Cardiac ventricle fibroblast (primary cell): ENCODE measurements at places on chromosomes 2 and 18. TPM values are rescaled to one million over a fixed set of nuclear protein-coding genes. Genes with fewer than 3 reads are reported as not detected.

HTR2B gene
- 4.1 and 4.3 TPM in 2 replicates for total RNA-seq

LDAH gene
- total RNA-seq: 11.5 and 16.2 TPM in 2 replicates

SMCHD1 gene
- total RNA-seq: 20.3 and 29.5 TPM in 2 replicates

ABCB11 gene
- total RNA-seq: 0.37 and 0.39 TPM in 2 replicates

NGEF gene
- total RNA-seq: 0.75 TPM in 1 of 2 replicates, not detected in the other

GKN1 gene
- not detected in 2 replicates for total RNA-seq

G6PC2 gene
- total RNA-seq: not detected in 2 replicates

ZFAND2B gene
- total RNA-seq: 16.8 and 34.2 TPM in 2 replicates

HOXD4 gene
- 0.87 TPM in 1 of 2 replicates, not detected in the other for total RNA-seq

AP1S3 gene
- total RNA-seq: 0.39 and 1.3 TPM in 2 replicates

LMAN1 gene
- 133 and 142 TPM in 2 replicates for total RNA-seq

ST8SIA3 gene
- total RNA-seq: not detected in 2 replicates

CD8A gene
- total RNA-seq: not detected in 2 replicates

CHAC2 gene
- 0.34 and 2.3 TPM in 2 replicates for total RNA-seq

SOCS6 gene
- 10.9 and 11.8 TPM in 2 replicates for total RNA-seq

CHRND gene
- total RNA-seq: not detected in 2 replicates

SCN9A gene
- total RNA-seq: 0.68 and 0.87 TPM in 2 replicates

SERPINB12 gene
- not detected in 2 replicates for total RNA-seq

KCNIP3 gene
- 14.0 and 14.2 TPM in 2 replicates for total RNA-seq

BAZ2B gene
- total RNA-seq: 16.3 and 21.5 TPM in 2 replicates

TMEM247 gene
- total RNA-seq: not detected in 2 replicates

MBP gene
- total RNA-seq: 9.0 and 19.0 TPM in 2 replicates

NABP1 gene
- total RNA-seq: 63.8 and 66.0 TPM in 2 replicates

LIMS4 gene
- total RNA-seq: 20.4 and 22.1 TPM in 2 replicates

KANSL1L gene
- 12.7 and 17.5 TPM in 2 replicates for total RNA-seq

UPP2 gene
- not detected in 2 replicates for total RNA-seq

OR6B2 gene
- total RNA-seq: not detected in 2 replicates

NEB gene
- 0.12 and 0.39 TPM in 2 replicates for total RNA-seq

SRD5A2 gene
- not detected in 2 replicates for total RNA-seq

PLCD4 gene
- total RNA-seq: 2.4 and 4.0 TPM in 2 replicates

ALPG gene
- total RNA-seq: not detected in 2 replicates

TCF7L1 gene
- total RNA-seq: 6.7 and 6.8 TPM in 2 replicates

PTGR3 gene
- total RNA-seq: 12.2 and 18.5 TPM in 2 replicates

ATP5MC3 gene
- total RNA-seq: 175 and 188 TPM in 2 replicates

ASAP2 gene
- 16.5 and 20.6 TPM in 2 replicates for total RNA-seq

SCN2A gene
- 0.10 and 0.12 TPM in 2 replicates for total RNA-seq

IL1F10 gene
- not detected in 2 replicates for total RNA-seq

C2orf15 gene
- not detected in 2 replicates for total RNA-seq

COLEC11 gene
- total RNA-seq: 8.2 and 13.2 TPM in 2 replicates

ALKAL2 gene
- not detected in 2 replicates for total RNA-seq

STON1 gene
- total RNA-seq: 17.0 and 18.0 TPM in 2 replicates

CTAGE1 gene
- not detected in 2 replicates for total RNA-seq

FAM228A gene
- 0.12 TPM in 1 of 2 replicates, not detected in the other for total RNA-seq

PRKAG3 gene
- 0.19 TPM in 1 of 2 replicates, not detected in the other for total RNA-seq

ZNF512 gene
- 9.9 and 29.8 TPM in 2 replicates for total RNA-seq

DPP4 gene
- total RNA-seq: 101 and 106 TPM in 2 replicates

POMC gene
- 2.1 and 5.2 TPM in 2 replicates for total RNA-seq

NYAP2 gene
- not detected in 2 replicates for total RNA-seq

ALLC gene
- not detected in 2 replicates for total RNA-seq

SLC30A3 gene
- 0.06 and 0.10 TPM in 2 replicates for total RNA-seq

ABCG5 gene
- total RNA-seq: not detected in 2 replicates

ANKRD30B gene
- total RNA-seq: not detected in 2 replicates

AQP12B gene
- not detected in 2 replicates for total RNA-seq

TYW5 gene
- total RNA-seq: 1.8 and 3.4 TPM in 2 replicates

CRYBA2 gene
- total RNA-seq: not detected in 2 replicates

SOWAHC gene
- total RNA-seq: 12.4 and 13.6 TPM in 2 replicates

ZNF396 gene
- 0.88 and 1.1 TPM in 2 replicates for total RNA-seq

DSG4 gene
- not detected in 2 replicates for total RNA-seq

AQP12A gene
- not detected in 2 replicates for total RNA-seq

CREG2 gene
- 0.59 and 1.1 TPM in 2 replicates for total RNA-seq
